ENCODE measurements at places on chromosomes 7 and 10.
A peak's percentile ranks its signal among the peaks of the same experiment; 100 is the strongest.

DNA sequence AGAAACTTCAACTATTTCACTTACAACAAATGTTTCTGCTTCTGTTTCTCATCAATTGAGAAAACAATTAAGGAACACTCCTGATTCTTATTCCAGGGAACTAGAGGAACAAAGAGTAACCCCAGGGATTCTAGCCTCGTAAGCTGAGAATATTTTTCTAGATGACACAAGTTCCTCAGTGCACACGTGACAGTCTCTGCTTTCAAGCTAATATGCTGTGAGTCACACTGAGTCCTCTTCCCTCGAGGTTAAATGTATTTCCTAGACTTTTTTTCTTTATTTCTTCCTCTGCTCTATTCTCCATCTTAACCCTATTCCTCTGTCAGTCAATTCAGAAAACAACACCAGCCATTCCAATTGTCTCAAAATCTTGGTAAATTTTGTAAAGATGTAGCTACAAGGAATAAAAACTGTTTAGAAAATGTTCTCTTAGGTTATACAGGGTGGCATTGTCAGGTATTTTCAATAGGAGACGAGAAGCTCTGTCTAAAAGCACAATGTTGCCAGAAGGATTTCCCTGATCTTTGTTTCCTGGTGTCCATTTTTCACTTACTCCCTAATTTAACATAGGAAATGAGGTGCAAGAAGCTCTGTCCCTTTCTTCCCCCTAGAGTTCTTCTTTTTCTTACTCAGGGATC is 5.8 kb upstream of the C1GALT1 start:
- no peaks in the 10 kb centered on the region for H3K27me3 ChIP-seq
- DNase-seq: no peak
- H3K4me1 ChIP-seq: peaks cover 15% of the 10 kb centered on the region
- H3K36me3 ChIP-seq: peaks cover 2% of the 10 kb centered on the region
- no peak overlapping the region for H3K4me3 ChIP-seq

DNA sequence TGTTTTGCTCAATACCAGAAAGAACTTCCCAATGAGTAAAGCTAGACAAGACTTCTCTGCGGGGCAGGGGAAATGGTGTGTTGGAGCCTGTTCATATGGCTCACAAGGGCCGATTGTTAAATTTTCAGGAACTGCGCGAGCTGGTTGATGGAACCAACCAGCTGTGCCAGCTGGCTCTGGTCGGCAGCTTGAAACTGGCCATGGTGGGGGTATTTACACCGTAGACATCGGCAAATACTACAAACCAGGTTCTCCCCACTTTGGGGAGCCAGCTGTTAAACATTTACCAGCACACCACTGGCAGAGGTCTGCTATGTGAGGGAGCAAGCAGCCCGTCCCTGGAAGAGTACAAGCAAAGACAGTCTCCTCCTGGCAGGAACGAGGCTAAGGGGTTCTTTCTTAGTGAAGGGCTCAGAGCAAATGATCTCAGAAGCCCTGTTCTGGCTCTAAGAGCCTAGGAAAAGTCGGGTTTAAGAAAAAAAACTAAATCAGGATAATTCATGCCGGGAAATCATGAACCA is 8.8 kb upstream of the ZMIZ1 start:
- H3K27ac ChIP-seq: peak overlapping the region; percentile 77
- no peak for DNase-seq
- peaks cover 49% of the 10 kb centered on the region for H3K4me1 ChIP-seq
- H3K4me3 ChIP-seq: no peak overlapping the region
- no peaks in the 10 kb centered on the region for H3K36me3 ChIP-seq

DNA sequence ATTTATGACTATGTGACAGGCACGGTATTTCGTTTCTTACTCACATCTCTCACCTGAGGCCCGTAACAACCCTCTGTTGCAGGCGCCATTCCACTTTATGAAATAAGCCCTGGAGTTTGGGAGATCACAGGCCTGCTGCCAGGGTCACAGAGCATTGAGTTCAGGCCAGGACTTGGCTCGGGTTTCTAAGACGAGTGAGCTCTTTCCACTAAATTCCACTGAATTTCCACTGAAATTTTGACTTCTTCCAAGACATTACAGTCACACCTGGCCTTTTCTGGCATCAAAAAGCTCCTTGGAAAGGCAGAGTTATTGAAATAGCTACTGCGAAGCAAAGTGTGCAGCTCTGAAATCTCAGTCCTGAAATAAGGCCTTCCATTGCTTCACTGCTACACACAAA is 282.8 kb upstream of the MGMT start:
- H3K4me1 ChIP-seq: no peaks in the 10 kb centered on the region
- DNase-seq: no peak
- no peaks in the 10 kb centered on the region for H3K36me3 ChIP-seq
- no peak overlapping the region for H3K4me3 ChIP-seq

- H3K4me3 ChIP-seq: no peak overlapping the region
- peaks cover 5% of the 10 kb centered on the region for H3K27me3 ChIP-seq
- peaks cover 21% of the 10 kb centered on the region for H3K4me1 ChIP-seq
- H3K36me3 ChIP-seq: no peaks in the 10 kb centered on the region
These were observed 131.9 kb downstream of the CDH23 start for GRCh38 chr10:71528371-71529206.

- H3K27me3 ChIP-seq: no peaks in the 10 kb centered on the region
- H3K4me1 ChIP-seq: peaks cover under 1% of the 10 kb centered on the region
- H3K27ac ChIP-seq: no peak overlapping the region
- H3K4me3 ChIP-seq: no peak overlapping the region
- no peak for DNase-seq
These were observed 67.8 kb upstream of the TNRC18 start for GRCh38 chr7:5491251-5492019.

GRCh38 chr7:8201846-8202441 is 60.0 kb downstream of the ICA1 start:
- no peak overlapping the region for H3K27ac ChIP-seq
- no peaks in the 10 kb centered on the region for H3K4me1 ChIP-seq
- H3K36me3 ChIP-seq: peaks cover 1% of the 10 kb centered on the region
- DNase-seq: no peak
- no peaks in the 10 kb centered on the region for H3K27me3 ChIP-seq

GRCh38 chr10:88952647-88953111 is at the start of gene ACTA2:
TSS of gene ACTA2 (minus strand) at chr10:88952773. CDS start at chr10:88948930, 3,843 bp downstream.
- H3K4me3 ChIP-seq: no peak within 1 kb of the TSS
- H3K27ac ChIP-seq: no peak within 1 kb of the TSS
- peaks cover 3% of the 10 kb centered on the region for H3K4me1 ChIP-seq
- H3K36me3 ChIP-seq: no peaks in the 10 kb centered on the region
- no peak for DNase-seq

DNA sequence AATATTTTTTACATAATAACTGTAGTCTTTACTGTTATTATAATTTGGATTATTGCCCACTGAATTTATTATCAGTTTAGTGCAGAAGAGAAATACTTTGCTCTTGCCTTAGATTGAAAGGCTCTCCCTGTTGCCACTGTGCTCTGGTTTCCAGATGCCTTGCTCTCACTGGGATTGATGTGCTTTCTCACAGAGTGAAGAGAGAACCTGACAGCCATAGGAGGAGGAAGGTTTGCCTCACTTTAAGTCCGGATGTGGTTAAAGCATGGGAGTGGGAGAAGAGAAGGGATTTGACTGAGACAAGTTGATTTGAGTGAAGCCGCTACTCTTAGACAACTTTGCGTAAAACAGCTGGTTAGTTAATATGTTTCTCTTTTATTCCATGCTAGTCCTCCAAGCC is 68.2 kb upstream of the RPA3 start:
- H3K27me3 ChIP-seq: no peaks in the 10 kb centered on the region
- H3K36me3 ChIP-seq: no peaks in the 10 kb centered on the region
- DNase-seq: no peak

DNA sequence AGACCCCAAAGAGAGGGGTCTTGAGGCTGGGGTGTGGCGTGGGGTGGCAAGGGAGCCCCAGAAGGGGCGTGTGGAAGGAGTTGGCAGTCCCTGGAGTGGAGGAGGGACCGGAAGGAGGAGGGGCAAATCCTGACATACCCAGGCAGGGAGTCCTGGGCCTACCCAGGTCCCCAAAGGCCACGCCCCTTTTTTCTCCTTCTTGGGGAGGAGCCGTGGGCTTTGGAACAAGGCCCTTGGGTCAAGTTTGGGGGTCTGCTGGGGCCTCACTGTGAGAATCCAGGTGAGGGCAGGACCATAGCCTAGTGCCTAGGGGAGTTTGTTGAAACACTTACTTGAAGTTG is 1.2 kb upstream of the SMARCD3 start:
- H3K27me3 ChIP-seq: peaks cover 22% of the 10 kb centered on the region
- peaks cover 35% of the 10 kb centered on the region for H3K4me1 ChIP-seq
- DNase-seq: no peak
- H3K4me3 ChIP-seq: peak overlapping the region; percentile 70
- peak overlapping the region; percentile 73 for H3K27ac ChIP-seq
- H3K36me3 ChIP-seq: no peaks in the 10 kb centered on the region

All from progenitor cell of endocrine pancreas (in vitro differentiated cells).